Mucosa of gallbladder (tissue), 1 donor: ENCODE measurements at places on chromosomes 7 and 10. TPM values are rescaled to one million over a fixed set of nuclear protein-coding genes. Genes with fewer than 3 reads are reported as not detected.
A peak's percentile ranks its signal among the peaks of the same experiment; 100 is the strongest.

DNA sequence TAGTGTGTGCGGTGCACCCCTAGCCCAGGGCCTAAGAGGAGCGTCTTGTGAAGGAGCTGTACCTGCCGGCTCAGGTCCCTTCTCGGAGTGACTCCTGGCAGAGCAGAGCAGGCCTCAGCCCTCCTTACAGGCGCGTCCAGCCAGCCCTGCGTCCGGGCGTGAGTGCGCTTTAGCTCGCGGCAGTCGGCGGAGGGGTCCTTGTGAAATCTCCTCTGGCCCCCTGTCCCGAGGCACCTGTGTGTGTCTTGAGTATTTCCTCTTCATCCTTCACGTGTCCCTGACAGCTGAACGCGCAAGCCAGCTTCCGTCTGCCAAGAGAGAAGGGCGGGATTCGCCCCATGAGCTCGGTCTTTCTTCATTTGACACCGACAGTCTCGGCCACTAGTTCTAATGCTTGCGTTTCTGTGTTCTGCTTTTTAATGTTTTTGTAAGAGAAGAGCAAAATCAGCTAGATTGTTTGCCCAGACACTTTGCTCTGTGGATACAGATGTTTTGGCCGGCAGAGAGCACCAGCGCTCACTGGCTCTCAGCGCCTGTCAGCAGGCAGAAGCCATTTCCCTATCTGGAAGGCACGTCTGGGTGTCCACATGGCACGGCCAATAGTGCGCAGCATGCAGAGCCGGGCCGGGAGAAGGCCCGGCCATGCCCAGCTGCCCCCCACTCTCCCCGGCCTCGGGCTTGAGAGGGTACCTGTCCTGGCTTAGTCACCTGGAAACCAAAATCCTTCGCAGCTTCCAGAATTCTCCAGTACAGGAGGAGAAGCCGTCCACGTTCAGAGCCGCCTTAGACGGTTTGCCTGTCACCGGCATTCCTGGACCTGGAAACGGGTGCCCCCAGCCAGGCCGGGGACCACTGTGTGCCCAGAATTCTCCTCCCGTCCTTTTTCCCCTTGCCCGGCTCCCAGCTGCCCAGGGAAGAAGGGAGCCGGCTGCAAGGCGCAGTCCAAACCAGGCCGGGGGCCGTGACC, 7.0 kb downstream of the GET4 start:
- no peak for DNase-seq

- no peak for DNase-seq
Measured at GRCh38 chr10:71887743-71888142, 36.7 kb upstream of the PSAP start.

DNA sequence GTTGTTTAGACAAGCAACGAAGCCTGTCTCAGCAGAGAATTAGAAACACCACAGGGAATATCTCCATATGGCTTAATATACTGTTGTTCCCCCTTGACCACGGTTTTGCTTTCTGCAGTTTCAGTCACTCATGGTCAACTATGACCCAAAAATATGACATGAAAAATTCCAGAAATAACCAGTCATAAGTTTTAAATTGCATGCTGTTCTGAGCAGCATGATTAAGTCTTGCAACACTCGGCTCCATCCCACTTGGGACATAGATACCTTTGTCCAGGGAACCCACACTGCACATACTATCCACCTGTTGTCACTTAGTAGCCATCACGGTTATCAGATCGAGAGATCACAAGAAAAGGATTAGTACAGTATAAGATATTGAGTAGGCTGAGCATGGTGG, 60.7 kb upstream of the FOXK1 start:
- DNase-seq = no peak

- DNase-seq = no peak
Measured at GRCh38 chr10:25573316-25573715, 360.7 kb upstream of the MYO3A start.

DNA sequence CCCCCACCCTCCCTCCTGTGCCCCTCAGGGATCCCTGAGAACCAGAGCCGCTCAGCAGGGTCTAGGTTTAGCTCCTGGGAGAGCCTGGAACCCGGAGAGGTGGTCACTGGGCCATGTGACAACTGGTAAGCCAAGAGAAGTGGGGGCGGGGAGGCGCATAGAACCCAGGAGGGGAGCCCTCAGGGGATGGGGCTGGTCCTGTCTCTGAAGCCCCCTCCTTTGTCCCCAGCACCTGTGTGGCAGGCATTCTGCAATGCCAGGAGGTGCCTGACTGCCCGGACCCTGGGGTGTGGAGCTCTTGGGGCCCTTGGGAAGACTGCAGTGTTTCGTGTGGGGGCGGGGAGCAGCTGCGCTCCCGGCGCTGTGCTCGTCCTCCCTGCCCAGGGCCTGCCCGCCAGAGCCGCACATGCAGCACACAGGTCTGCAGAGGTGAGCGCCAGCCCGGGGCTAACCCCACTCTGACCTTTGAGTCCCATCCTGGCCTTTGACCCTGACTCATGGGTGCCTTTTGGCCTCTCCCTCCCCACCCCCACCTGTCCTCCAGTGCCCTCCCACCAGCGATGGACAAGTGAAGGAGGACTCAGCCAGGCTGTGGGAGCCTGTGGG, 22.4 kb upstream of the ZNF862 start:
- DNase-seq = no peak

DNA sequence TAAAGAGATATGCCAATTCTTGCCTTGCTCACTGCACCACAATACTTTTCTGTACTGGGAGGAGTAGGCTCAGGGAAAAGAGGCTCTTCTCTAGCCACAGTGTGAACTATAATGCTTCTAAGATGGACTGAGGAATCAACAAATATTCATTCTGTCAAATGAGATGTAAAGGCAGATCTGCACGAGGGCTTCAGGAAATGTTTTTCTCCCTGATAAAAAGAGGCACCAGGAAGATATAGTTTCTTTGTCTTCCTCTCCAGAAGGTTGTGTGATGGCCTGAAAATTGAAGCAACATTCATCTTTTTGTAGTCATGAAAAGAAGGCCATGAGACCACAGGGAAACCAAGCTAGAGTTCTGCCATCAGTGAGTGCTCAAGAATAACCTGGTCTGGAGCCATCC, 79.1 kb upstream of the NME8 start:
- DNase-seq = no peak

DNA sequence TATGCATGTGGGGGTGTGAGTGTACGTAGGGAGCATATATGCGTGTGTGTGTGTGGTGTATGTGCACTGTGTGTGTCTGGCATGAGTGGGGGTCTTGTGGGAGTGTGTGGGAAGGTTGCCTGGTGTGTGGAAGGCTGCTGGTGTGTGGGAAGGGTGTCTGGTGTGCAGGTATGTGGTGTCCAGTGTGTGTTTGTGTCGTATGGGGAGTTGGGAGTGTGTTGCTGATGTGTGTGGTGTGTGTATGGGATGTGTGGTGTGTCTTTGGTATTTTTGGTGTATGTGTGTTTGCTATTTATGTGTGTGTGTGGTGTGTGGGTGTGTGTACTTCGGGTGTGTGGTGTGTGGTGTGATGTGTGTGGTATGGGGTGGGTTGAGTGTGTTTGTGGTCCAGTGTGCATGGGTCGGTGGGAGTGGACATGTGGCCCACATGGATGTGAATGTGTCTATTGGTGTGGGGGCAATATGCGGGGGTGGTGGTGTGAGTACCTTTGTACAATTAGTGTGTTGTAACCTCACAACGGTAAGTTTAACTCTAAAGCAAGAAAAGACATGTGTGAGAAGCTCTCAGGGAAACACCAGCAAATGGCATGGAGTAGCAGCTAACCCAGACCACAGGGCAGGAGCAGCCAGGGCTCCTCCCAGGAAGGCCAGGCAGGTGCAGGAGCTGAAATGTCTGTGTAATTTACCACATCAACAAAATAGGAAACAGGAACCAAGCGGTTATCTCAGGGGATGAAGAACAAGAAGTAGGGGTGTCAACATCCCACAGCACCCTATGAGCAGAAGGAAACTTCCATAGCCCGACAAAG, 11.9 kb downstream of the ANTXRL start:
- DNase-seq = no peak

GRCh38 chr7:52017802-52018679, 701.4 kb upstream of the COBL start:
- no peak for DNase-seq

DNA sequence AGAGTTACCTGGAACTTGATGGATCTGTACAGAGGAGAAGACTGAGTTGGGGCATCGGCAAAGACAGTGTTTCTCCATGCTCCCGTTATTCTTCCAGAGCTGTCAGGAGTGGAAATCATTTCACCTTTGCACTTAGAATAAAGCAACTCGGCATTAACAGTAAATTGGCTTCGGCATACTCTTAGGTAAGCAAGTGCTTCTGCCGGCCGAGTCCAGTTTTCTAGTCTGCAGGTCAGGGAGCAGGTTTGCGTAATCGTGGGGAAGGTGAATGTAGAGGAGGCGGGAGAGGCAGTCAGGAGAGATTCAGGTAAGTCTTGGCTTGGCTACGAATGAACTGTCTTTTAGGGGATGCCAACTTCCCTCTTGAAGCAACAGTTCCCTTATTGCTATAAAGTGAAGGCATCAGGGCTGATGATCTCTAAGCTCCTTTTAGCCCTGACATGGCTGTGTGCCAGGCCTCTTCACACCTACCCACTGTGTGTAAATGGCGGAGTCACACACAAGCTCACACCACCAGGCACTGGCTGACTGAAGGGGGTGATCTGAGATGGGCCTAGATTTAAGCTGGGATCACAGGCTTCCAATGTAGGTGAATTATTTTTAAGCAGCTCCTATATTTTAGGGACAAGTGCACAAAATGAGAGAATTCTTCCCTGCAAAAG, 127.1 kb downstream of the GATA3 start:
- no peak for DNase-seq

DNA sequence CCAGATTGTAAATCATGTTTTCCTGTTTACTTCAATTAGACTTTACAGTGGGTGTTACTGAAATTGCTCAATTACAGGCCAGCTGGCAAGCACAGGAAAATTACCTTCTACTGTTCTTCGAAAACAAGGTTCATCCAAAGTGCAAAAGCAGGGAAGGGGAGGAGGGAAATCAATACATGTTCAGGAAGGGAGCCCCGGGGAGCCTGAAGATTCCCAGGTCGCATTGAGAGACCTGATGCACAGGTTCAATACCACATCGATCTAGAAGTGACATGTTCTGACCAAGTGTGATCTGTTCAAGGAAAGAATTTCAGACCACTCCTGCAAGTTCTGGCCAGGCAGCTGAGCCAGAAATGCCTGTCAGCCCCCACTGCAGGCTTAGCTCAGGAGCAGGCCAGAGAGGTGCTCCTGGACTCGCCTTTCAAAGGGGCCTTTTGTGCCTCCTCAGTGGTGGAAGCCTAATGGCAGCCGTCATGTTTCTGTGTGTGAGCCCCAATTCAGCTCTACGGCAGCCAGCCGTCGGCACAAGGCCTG, 35.9 kb downstream of the FAM53B start:
- DNase-seq = peak; percentile 63

DNA sequence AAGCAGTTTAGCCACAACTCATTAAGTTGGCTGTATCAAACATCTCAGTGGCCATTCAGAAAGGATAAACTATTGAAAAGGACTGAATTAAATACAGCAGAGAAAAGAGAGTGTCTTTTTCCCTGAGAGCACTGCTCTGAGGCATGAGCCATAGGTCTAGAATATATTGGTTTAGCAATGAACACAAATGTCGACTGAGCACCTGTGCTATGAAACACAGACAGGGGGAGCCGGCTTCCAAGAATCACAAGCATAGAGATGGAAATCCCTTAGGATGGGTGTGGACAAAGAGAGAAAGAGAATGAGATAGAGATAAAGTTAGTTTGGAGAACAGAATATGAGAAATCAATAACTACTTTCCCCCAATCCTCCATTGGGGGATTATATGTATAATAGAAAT, 54.8 kb downstream of the DGKI start:
- DNase-seq = no peak

DNA sequence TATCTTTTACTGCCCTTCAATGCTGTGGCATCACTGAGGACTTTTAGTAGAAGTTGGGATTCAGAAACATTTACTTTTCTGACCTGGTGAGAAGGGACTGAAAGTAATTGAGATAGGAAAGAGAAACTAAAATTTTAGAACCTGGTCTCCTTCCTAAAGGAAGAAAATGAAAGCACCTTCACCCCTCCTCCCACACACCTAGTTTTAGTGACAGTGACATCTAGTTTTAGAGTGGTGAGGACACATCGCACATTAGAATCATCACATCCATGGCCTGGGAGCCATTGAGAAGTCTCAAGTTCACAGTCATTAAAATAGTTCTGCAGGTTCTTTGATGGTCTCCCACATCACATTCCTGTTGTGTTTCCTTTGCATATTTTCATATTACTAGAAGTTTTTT, 16.1 kb downstream of the TAS2R41 start:
- DNase-seq = no peak

DNA sequence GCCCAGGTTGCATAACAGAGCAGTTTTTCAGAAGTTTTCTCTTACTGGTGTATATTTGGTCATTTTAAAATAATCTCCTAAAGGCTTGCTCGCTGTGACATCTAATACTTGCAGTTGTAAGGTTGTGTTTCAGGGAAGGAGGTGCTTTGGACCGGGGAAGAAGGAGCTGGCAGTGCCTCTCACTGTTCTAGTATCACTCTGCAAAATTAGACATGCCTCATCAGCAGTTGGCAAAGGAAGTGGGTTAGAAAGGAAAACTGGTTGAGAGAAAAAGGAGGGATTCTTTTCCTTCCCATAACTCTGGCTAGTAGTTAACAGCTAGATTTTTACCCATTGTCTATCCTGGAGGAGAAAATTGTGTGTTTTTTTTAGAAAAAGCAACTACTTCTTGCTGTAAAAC, 34.8 kb downstream of the CUL1 start:
- DNase-seq = no peak

DNA sequence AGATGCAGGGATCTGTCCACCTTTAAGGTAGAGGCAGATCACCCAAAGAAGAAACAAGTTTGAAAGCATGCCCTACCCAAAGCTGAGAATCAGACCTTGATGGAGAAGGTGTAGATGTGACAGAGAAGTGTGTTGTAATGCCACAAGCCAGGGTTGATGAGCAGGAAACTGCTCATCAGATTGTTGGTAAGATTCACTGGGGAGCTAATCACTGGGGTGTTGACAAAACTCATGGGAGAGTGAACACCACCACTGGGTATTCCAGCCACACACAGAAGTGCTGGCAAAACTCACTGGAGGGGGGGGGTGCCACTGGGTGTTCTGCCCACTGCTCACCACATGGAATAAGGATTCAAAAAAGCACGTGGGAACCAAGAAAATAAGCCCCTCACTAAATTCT, 95.2 kb downstream of the IQUB start:
- no peak for DNase-seq

NPY gene
- 0.52 TPM for total RNA-seq

CLRN3 gene
- total RNA-seq = 40.8 TPM

PRLHR gene
- total RNA-seq = 0.17 TPM

TMEM236 gene
- total RNA-seq = 0.46 TPM

DYNC1I1 gene
- 2.7 TPM for total RNA-seq

ERCC6 gene
- 31.0 TPM for total RNA-seq

NAPEPLD gene
- 58.2 TPM for total RNA-seq
